ENCODE measurements at places on chromosomes 3 and 15.

DNA sequence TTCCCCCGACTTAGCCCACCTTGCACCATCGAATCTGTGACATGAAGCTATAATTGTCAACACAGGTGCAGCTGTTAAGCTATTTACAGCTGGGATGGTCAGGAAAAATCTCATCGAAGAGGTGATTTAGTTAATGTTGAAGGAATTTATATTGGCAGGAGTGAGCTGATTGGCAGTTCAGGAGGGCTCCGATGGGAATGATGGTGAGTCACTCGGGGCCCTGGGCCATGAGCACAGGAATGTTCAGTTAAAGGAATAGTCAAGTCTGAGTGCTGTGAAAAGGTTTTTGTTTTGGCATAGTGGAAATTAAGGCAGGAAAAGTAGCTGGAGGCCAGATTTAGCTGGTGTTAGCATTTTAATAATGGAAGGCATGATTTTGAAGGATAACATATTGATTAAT, 95.7 kb downstream of the OXSM start:
- DNase-seq: no peak

DNA sequence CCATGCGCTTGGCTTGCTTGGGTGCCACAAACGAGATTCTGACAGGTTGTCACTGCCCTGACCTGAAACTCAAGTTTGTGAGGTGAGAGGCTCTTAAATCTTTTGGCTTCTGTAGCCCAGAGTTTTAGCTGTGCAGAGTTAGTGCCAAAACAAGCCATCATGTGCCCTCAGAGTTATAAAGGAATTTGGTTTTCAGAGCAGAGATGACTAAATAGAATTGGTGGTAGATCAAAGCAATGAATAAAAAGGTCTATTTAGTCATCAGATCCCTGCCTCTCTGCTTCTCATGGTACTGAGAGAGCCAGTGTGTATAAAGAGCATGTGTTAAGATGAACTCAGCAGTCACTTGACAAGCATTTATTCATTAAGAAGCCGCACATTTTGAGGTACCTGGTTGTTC, 207.5 kb upstream of the DPH6 start:
- DNase-seq: no peak

GRCh38 chr15:39918688-39919385, 1.2 kb downstream of the GPR176 start:
- no peak for DNase-seq

GRCh38 chr3:154718053-154718452, 288.1 kb upstream of the GPR149 start:
- DNase-seq: no peak

DNA sequence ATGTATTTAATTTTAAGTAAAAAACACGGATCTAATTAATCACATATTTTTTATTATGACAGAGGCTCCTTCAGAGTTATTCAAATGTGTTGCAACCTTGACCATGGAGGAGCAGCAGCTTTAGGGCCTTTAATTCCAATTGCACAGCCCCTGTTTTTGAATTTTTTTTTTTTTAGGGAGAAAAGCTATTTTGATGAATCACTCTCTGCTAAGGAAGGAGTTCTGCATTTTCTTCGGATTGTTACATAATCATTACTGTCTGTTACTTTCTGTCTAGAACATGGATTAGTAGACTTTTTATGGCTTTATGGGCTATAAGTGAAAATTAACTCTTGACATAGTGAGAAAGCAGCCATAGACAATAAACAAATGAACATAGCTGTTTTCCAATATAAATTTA, 90.8 kb downstream of the MCTP2 start:
- no peak for DNase-seq

GRCh38 chr3:165346503-165346902, 150.3 kb upstream of the SLITRK3 start:
- DNase-seq: no peak

GRCh38 chr3:48468329-48468731, 21.8 kb downstream of the ATRIP start:
- DNase-seq: no peak

DNA sequence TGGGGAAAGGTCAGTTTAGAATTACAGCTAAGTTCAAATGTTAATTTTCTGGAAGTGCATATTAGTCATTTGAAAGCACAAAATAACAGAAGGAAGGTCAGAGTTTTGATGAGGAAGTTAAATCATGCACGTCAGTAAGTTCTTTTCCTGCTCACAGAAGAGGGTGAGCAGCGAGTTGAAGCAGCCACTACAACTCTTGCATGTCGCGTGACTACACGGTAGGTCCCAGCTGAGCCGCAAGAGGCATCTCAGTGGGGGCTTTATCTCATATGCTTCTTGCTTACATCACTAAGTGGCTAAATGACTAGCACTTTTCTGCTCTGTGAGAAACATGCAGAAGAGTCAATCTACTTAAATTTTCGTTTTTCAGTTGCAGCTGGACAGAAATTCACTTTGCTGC, 21.3 kb upstream of the SEC62 start:
- DNase-seq: peak; percentile 85

DNA sequence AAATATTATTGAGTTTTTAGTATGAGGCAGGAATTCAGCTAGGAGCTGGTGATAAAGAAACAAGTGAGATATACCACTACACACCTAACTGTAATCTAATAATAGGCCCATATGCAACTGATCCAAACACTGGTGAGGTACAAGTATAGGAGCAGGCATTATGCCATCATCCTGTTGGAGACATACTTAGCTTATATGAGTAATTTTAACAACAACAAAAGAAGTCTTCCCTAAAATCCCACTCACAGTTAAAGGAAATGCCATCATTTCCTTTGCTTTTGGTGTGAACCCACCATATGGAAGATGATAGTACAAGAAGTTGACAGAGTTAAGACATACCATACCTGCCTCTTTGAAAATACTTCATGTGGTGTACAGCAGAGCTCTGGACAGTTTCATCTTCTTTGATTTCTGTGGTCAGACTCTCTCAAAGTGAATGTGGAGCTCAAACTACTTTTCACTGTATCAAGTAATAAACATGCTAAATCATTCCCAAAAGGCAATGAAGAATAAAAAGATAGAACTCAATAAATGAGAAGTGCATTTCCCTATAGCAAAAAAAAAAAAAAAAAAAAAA, 85.5 kb downstream of the CD200R1L start:
- no peak for DNase-seq

- DNase-seq: no peak
Measured at GRCh38 chr3:61729038-61729634, 167.8 kb downstream of the PTPRG start.

GRCh38 chr3:177781686-177782161, 584.4 kb upstream of the TBL1XR1 start:
- DNase-seq: no peak

DNA sequence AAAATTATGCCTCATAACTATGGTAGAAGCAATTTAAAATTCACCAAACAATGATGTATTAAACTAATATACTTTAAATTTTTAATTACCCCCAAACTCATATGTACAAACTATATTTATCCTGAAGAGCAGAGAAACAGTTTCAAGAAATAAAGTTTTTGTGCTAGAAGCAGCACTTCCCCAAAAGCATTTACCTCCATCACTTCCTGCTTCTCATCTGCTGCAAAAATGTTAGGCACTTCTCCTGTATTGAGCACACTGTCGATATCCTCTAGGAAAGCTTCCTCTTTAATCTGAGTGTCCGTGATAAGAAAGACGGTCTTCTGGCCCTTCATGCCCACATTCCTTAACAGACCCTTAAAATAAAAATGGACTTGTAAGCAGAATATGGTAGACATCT, 101.5 kb upstream of the ASB14 start:
- no peak for DNase-seq

GRCh38 chr3:48338635-48339034, 5.2 kb upstream of the SPINK8 start:
- DNase-seq: no peak

GRCh38 chr15:95296643-95297042, 1033.9 kb upstream of the NR2F2 start:
- DNase-seq: no peak

GRCh38 chr3:12424635-12425319, 59.5 kb upstream of the TSEN2 start:
- DNase-seq: no peak

DNA sequence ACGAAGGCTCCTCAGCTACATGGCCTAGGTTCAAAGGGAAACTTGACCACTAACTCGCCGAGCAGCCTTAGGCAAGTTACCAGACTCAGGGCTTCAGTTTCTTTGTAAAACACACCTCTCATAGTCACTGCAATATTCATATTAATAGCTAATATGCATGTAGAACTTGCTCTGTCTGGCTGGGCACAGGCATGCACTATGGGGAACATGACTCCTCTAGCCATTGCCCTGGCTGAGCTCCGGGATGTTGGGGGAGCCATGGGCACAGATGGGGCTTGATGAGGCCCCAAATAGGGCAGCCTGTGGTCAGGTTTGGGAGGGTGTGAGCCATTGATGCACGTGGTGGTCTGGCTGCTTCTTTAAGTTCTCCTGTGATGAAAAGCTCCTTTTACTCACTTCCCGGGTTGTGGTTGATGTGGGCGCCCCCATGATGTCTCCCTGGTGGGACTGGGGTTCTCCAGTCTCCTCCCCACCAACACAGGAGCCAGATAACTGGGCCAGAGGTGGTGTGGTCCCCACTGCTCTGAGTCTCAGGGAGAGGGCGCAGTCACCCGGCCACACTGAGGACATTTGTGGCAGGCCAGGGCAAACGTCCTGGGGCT, 29.4 kb upstream of the DUSP7 start:
- no peak for DNase-seq

All from CD4-positive, alpha-beta T cell treated with Interleukin-15 for 1 hour (primary cell).